Esophagus muscularis mucosa (tissue), 4 donors: ENCODE measurements at places on chromosomes 11 and 22. TPM values are rescaled to one million over a fixed set of nuclear protein-coding genes. Genes with fewer than 3 reads are reported as not detected.
A peak's percentile ranks its signal among the peaks of the same experiment; 100 is the strongest.

The ZNRF3 gene
- 12.9 TPM for total RNA-seq

The NLRP14 gene
- not detected for total RNA-seq

The CTTN gene
- 159 TPM for total RNA-seq

The BIK gene
- 0.32 TPM for total RNA-seq

DNA sequence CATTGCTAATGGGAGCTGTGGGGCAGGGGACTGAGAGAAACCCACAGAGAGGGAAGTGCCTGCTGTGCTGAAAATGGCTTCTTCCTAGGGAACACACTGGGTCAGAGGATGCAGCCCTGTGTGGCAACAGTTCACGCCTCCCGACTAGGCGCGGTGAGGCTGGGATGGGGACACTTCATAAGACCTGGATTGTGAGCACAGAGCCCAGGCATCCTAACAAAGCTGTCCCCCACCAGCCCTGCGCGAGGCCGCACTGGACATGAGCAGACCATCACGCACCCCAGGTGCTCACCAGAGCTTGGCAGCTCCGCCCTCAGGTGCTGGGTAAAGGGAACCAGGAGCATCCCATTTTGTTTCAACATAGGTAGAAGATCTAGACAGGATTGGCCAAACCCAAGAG is 1.8 kb upstream of the KRTAP5-4 start:
- H3K4me1 ChIP-seq = no peaks in the 10 kb centered on the region
- H3K36me3 ChIP-seq = no peaks in the 10 kb centered on the region
- H3K27ac ChIP-seq = no peak overlapping the region
- H3K4me3 ChIP-seq = no peak overlapping the region
- H3K27me3 ChIP-seq = no peaks in the 10 kb centered on the region
- DNase-seq = no peak

- H3K27ac ChIP-seq = no peak overlapping the region
- peaks cover 48% of the 10 kb centered on the region for H3K36me3 ChIP-seq
- peaks cover 13% of the 10 kb centered on the region for H3K4me1 ChIP-seq
- H3K27me3 ChIP-seq = no peaks in the 10 kb centered on the region
- DNase-seq = no peak
Observed at GRCh38 chr11:47236482-47236881, 12.1 kb downstream of the ACP2 start.

GRCh38 chr11:68841718-68842426 is at the start of gene CPT1A:
Gene CPT1A (minus strand): TSS chr11:68841916. CDS start chr11:68815474, 26,442 bp downstream.
- DNase-seq = no peak
- peak within 1 kb of the TSS; percentile 97 for H3K27ac ChIP-seq
- H3K4me3 ChIP-seq = peak within 1 kb of the TSS; percentile 98
- H3K27me3 ChIP-seq = no peaks in the 10 kb centered on the region

DNA sequence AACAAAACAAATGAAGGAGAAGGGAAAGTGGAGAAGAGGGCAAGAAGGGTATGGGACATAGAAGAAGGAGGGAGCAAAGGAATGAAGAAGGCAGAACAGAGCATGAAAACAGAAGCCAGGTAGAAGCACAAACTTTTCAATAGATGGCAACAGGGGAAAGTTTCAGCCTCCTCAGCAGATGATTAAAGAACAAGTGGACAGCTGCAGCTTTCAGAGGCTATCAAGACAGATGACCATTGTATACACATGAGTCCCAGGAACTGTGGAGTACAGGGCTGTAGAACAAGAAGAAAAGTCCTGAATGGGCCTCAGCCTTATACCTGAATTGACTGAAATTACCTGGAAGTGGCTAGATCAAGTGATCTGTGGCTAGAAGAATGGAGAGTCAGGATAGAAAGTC is 62.0 kb upstream of the FIBIN start:
- no peak overlapping the region for H3K4me3 ChIP-seq
- H3K4me1 ChIP-seq = peaks cover 16% of the 10 kb centered on the region
- H3K36me3 ChIP-seq = no peaks in the 10 kb centered on the region
- no peaks in the 10 kb centered on the region for H3K27me3 ChIP-seq
- H3K27ac ChIP-seq = no peak overlapping the region

GRCh38 chr11:74205181-74205580 is 34.1 kb downstream of the PPME1 start:
- H3K27ac ChIP-seq = no peak overlapping the region
- no peaks in the 10 kb centered on the region for H3K27me3 ChIP-seq
- no peaks in the 10 kb centered on the region for H3K4me1 ChIP-seq
- no peak for DNase-seq
- no peak overlapping the region for H3K4me3 ChIP-seq

- H3K27ac ChIP-seq = peak overlapping the region; percentile 12
- H3K27me3 ChIP-seq = no peaks in the 10 kb centered on the region
- peaks cover 53% of the 10 kb centered on the region for H3K4me1 ChIP-seq
- peaks cover 8% of the 10 kb centered on the region for H3K36me3 ChIP-seq
- DNase-seq = no peak
- H3K4me3 ChIP-seq = no peak overlapping the region
Observed at GRCh38 chr11:63847363-63847762, 8.5 kb downstream of the MARK2 start.

DNA sequence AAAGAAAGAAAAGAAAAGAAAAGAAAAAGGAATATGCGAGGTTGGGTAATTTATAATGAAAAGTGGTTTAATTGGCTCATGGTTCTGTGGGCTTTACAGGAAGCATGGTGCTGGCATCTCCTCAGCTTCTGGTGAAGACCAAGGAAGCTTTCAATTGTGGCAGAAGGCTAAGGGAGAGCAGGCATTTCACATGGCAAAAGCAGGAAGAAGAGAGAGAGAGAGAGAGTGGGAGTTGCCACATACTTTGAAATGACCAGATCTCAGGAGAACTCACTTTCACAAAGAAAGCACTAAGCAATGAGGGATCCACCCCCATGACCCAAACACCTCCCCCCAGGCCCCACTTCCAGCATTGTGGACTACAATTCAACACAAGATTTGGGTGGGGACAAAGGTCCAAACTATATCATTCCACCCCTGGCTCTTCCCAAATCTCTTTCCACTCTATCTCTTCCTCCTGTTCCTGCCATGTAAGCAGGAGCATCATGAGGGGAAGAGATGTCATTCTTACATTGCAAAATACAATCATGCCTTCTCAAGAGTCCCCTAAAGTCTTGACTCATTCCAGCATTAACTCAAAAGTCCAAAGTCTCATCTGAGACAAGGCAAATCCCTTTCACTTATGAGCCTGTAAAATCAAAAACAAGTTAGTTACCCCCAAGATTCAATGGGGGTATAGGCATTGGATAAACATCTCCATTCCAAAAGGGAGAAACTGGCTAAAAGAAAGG is 38.9 kb downstream of the LINC01488 start:
- no peak overlapping the region for H3K4me3 ChIP-seq
- no peaks in the 10 kb centered on the region for H3K36me3 ChIP-seq
- H3K27ac ChIP-seq = no peak overlapping the region
- no peaks in the 10 kb centered on the region for H3K27me3 ChIP-seq
- DNase-seq = no peak

DNA sequence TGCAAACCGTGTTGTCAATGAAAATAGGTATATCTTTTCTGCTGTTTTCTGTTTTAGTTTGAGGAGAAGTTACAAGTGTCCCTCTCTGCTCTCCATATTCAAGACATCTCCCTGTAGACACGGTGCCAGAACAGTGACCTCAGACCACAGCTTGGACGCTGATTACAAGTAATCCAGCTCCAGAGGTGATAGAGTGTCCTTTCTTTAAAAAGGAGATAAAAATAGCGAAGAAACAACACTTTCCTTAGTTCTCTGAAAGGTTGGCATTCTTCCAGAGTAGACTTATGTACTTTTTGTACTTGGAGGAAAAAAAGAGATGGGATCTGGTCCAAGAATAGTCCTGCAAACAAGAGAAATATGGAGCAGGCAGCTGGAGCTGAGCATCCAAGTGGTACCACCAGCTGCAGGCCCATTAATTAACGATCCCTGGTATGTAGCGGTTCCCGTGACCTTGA is 43.0 kb upstream of the WT1 start:
- no peak overlapping the region for H3K27ac ChIP-seq
- no peaks in the 10 kb centered on the region for H3K27me3 ChIP-seq
- H3K4me1 ChIP-seq = peaks cover 3% of the 10 kb centered on the region

DNA sequence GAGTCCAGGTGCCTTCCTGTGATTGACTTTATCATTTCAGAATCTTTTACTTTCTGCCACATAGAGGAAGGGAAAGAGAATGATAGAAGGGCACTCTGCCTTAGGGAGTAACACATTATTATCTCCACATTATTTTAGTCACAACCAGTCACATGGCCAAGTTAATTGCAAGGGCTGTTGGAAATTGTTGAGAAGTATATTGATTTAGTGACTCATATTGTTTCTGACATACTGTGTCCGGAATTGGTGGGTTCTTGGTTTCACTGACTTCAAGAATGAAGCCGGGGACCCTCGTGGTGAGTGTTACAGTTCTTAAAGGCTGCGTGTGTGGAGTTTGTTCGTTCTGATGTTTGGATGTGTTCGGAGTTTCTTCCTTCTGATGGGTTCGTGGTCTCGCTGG is 8.7 kb downstream of the OR51B4 start:
- H3K36me3 ChIP-seq = no peaks in the 10 kb centered on the region
- no peak overlapping the region for H3K27ac ChIP-seq
- no peak overlapping the region for H3K4me3 ChIP-seq

GRCh38 chr11:126476266-126476924 is 120.9 kb downstream of the ST3GAL4 start:
- DNase-seq = no peak
- no peaks in the 10 kb centered on the region for H3K36me3 ChIP-seq
- peaks cover 20% of the 10 kb centered on the region for H3K4me1 ChIP-seq
- H3K27me3 ChIP-seq = no peaks in the 10 kb centered on the region
- no peak overlapping the region for H3K27ac ChIP-seq
- no peak overlapping the region for H3K4me3 ChIP-seq
